Naive thymus-derived CD8-positive, alpha-beta T cell (primary cell): ENCODE measurements at places on chromosomes 2 and 18. TPM values are rescaled to one million over a fixed set of nuclear protein-coding genes. Genes with fewer than 3 reads are reported as not detected.

DNA sequence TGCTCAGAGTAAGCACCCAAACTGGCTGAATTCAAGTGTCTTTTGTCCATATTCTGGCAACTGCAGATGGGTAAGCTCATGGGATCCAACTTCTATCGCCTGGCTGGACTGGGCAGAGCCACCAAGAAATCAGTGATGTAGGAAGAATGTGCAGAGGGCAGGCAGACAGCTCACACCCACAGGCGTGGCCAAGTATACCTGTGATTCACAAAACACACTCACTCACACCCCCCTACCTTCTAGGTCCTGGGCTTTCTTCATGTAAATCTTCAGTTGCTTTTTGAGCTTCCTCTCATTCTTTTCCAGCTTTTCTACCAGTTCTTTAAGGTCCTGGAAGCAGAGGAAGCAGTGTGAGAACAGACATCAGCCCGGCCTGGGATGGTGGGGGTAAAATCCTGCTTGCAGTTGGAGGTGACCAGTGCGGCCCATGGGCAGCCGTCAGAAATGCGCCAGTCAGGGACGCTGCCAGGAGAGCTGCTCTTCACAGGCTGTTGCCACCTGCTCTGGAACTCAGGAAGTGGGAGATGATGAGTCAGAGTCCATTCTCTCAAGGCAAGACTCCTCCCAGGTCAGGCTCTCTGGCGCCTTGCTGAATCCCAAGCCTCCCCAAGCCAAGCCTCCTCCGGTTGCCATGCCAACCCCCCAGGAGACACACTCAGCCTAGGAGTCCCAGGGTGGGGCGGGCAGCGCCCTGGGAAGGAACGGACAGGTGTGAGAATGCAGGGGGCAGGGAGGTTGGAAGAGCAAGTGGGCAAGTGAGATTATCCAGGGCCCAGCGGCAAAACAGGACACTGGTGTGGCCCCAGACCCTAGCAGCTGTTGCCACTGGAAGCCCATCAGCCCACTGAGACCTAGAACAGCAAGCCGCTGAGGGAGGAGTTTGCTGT lies 36.2 kb upstream of the ACAA2 start:
- DNase-seq: no peak

DNA sequence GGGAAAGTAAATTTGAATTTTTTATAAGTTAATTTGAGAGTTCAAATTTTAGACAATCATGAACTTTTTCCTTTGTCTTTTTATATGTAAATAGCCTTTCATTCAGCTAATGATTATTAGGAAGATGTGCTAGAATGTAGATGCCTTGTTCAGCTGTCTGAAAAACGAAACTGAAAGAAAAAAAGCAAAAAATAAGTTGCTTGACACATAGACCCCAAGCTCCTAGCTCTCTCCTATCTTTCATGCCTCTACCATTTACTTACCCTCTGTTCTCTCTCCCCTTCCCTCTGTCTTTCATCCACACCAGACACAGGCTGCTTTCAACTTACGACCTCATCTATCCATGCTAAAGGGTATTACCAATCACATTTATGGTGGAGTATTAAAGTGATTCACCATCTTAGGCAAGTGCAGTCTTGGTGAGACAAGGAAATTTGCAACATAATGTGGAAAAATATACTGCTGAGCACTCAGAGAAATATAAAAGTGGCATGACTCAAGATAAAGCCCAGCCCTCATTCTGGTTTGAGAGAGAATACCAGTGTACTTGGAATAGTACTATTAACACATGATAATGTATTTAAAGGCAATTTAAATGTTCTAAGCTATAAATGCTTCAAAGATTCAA lies 425.6 kb downstream of the SUCLG1 start:
- DNase-seq: no peak

The ALPG gene
- not detected for polyA plus RNA-seq

- DNase-seq: no peak
These were observed 73.8 kb downstream of the TMEM185B start for GRCh38 chr2:120149406-120149805.

The MROH2A gene
- polyA plus RNA-seq: not detected

DNA sequence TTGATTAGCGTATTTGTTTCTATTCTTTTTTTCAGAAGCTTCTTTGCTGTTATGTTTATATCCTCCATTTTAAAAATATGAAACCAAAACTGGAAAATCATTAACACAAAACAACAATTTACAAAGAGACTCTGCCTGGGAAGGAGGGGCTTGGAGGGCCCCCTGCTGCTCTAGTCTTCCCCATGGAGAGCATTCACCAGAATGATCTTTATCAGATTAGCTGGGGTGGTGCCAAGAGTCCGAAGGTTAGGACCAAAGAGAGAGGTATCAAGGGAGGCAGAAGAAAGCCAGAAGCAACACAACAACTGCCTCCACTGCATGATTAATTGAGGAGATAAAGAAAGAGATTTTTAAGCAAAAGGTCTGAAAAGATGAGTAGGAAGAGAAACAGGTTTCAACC lies 218.6 kb downstream of the IRS1 start:
- DNase-seq: no peak

GRCh38 chr2:195404651-195405050 lies 252.4 kb upstream of the SLC39A10 start:
- no peak for DNase-seq

DNA sequence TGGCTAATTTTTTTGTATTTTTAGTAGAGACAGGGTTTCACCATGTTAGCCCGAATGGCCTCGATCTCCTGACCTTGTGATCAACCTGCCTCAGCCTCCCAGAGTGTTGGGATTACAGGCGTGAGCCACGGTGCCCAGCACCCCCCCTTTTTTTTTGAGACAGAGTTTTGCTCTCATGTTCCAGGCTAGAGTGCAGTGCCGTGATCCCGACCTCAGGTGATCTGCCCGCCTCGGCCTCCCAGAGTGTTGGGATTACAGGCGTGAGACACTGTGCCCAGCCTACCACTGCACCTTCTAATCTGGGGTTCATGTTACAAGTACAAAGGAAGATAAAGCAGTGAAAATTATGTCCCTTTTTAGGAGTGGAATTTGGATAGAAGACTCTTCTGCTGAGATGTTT lies 41.5 kb upstream of the CABLES1 start:
- no peak for DNase-seq
